ENCODE measurements at places on chromosomes 3 and 15.

- DNase-seq, result peak; percentile 24
Observed at GRCh38 chr3:197226179-197226578, 72.2 kb downstream of the DLG1 start.

- DNase-seq, result no peak
Observed at GRCh38 chr3:189573004-189573403, 58.2 kb upstream of the TP63 start.

- no peak for DNase-seq
Observed at GRCh38 chr15:91140601-91141000, 40.5 kb downstream of the SV2B start.

GRCh38 chr3:10367506-10367905, 46.6 kb upstream of the SEC13 start:
- DNase-seq, result no peak

GRCh38 chr15:60121845-60122244, 117.7 kb downstream of the FOXB1 start:
- no peak for DNase-seq

DNA sequence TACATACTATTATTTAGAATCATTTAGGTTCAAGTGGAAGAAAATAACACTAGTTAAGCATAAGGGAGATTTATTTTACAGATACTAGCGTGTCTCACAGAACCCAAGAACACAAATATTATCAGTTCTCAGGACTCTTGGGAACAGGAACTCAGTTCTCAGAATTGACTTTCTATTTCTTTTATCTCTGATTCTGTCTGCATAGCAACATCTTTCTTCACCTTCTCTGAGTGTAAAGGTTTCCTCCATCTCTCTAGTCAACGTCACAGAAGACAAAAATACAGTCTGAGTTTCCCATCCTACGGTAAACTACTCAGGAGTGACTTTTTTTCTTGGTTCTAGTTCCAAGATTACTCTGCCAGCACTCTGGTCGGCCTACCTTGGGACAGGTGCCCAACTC, 220.0 kb downstream of the SV2B start:
- no peak for DNase-seq

DNA sequence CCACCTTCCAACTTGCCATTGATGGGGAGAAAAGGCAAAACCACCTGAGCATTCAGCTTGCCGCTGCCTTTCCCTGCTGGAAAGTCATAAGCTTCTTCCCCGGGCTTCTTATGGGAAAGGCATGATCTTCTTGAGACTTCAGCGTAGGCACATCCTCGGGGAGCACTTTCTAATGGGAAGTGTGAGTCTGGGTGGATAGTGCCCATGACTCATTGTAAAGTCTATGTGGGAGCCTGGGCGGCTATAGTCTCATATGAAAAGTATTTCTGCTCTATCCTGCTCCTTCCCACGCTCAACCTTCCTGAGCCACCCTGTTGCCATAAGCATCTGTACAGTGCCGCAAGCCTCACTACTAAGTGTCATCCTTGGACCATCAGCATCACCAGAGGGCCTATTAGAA, 309.9 kb upstream of the THBS1 start:
- DNase-seq, result peak; percentile 99

GRCh38 chr3:40574661-40575060, 49.9 kb downstream of the ZNF621 start:
- DNase-seq, result no peak

DNA sequence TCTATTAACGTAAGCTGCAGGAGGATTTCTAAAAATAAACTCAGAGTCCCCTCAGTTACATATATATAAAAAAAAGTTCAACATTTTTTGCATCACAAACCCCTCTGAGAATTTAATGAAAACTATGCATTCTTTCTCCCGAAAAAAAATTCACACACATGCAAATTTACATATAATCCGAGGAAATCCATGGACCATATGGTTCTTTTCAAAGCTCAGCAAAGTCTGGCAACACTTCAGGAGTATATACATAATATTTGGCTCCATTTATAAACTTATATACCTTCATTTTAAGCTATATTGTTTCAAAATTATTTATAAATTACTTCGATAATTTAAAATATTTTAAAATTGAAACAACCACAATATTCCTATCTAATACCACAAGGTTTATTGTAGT, 140.7 kb upstream of the PLXND1 start:
- DNase-seq, result no peak

DNA sequence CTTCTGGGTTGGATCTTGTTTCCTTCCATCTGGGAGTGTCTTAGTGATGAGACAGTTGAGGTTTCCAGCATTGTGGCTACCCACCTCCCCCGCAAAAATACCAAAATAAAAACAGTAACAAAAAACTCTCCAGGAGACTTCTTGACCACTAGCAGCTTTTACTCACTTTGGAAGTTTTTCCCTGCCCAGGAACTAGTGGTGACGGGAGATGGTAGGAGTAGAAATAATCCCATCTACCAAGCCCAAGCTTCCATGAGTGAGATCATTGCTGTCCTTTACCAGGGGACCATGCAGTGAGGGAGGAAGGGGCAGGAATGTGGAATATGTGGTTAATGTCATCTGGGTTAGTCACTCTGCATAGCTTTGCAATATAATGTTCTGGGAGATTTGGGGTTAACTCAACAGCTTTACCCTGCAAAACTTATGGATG, 187.7 kb downstream of the ITPR1 start:
- DNase-seq, result peak; percentile 88
